Femur (tissue), 1 donor: ENCODE measurements at places on chromosomes 5 and 9.

DNA sequence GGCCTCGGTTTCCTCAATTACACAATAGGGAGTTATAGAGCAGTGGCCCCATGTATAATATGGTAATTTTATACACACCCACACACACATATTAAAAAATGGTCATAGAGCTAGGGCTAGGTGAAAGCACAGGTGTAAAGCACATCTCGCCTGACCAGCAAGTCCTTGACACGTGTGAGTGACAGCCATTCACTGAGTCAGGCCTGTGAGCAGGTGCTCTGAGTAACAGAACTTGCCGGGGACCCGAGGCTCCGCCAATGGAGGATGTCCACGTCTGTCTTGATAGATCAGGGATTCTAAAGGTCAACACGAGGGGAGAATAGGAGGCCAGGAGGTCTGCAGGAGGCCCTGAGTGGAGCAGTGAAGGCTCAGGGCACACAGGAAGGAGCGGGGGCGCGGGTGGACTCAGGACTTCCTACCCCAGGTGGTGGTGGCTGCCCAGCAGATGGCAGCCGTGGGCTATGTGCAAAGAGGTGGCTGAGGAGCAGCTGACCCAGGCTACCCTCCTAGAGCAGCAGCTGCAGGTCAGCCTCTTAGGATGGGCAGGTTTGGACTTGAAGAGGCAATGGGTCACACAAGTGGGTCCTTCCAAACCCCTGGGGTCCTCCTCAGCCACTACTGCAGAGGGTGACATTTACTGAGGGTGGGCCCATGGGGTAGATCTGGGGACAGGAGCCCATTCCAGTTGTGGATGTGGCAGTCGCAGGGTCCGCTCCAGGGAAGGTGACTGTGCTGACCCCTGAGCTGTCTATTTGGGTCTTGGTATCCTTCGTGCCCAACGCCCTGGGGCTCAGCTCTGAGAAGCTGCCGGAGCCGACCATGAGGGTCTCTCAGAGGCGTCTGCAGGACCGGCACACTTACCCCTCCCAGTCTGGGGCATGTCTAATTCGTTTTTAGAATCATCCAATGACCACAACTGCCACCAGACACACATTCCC lies 45.9 kb downstream of the PRRT1B start:
- DNase-seq: peak; percentile 85

- DNase-seq: no peak
These were observed 19.6 kb upstream of the TNC start for GRCh38 chr9:115137526-115137925.

- DNase-seq: no peak
These were observed 16.6 kb downstream of the F2R start for GRCh38 chr5:76732405-76733048.

GRCh38 chr9:127393645-127394044 lies 3.3 kb upstream of the SLC2A8 start:
- no peak for DNase-seq

DNA sequence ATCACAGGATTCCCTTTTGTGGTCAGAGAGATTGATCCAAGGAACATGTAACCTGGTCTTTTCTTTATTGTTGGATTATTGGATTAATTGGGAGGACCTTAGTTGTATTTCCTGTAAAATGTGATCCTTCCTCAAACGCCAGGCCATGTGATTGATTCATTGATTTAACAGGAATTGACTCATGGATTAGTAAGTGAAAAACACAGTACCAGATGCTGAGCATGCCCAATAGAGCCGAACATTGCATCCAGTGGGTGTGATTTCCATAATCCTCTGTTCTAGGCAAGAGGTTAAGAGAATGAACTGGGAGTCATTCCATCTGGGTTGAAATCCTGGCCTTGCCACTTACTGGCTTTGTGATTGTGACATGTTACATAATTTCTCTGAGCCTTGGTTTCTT lies 522.3 kb downstream of the MAT2B start:
- no peak for DNase-seq

DNA sequence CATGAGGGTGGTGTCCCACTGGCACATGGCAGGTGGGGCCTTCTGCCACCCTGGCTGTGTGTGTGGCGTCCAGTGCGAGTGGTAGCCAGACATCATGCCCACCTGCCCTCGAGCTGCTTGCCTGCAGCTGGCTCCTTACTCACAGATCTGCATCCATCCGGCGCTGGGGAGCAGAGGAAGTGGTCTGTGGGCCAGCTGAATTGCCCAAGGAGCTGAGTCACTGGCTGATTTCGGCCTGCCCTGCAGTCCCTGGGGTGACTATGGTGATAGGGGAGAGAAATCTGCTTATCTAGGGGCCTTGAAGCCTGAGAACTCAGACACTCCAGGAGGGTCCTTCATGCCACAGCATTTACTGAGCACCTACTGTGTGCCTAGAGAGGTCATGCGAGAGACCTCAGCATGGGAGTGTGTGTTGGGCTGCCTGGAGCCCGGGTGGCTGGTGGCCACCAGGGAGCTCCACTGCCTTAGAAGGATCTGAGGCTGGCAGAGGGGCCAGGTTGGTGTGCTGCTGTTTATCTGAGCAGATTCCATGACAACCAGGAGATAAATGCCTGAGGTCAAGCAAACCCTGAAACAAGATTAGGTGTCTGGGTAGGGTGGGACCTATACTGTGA lies 57.1 kb downstream of the SLC22A5 start:
- peak; percentile 83 for DNase-seq
